Putamen (tissue), 1 donor: ENCODE measurements at places on chromosomes 5 and 9.

- no peak for DNase-seq
Measured at GRCh38 chr9:70533492-70533891, 119.0 kb upstream of the KLF9 start.

DNA sequence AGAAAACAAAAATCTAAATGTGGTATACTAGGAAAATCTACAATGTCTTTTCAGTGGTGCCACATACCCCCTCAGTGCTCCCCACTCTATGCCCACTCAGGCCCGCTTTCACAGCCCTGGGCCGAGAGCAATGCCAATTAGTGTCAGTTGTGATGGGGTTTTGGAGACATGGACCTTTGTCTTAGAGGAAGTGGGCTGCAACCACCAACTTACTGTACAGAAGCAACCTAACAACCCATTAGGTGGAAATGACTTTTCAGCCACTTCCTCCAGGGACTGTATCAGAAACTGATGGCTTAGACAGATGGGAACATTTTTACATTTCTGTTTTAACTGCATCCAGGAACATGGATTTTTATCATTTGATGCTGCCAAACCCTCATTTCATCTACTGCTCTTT is 268.0 kb downstream of the BNC2 start:
- DNase-seq: no peak

- no peak for DNase-seq
Measured at GRCh38 chr9:35293376-35293964, 131.7 kb downstream of the UNC13B start.

GRCh38 chr5:143536364-143536763 is 132.9 kb upstream of the NR3C1 start:
- no peak for DNase-seq

DNA sequence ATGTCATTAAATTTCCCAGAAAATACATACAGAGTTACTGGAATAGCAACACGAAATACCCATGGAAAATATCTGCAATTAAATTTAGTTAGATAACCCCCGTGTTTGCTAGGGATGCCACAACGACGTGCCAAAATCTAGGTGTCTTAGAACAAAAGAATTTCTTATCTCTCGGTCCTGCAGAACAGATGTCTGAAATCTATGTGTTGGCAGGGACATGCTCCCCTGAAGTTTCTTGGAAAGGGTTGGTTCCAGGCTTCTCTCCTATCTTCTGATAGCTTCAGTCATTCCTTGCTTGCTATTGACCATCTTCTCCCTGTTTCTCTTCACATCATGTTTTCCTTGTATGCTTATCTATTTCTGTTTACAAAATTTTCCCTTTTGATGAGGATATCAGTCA is 1067.0 kb downstream of the CDH18 start:
- DNase-seq: no peak

- DNase-seq: no peak
Measured at GRCh38 chr9:97502222-97502983, 937 bp downstream of the TMOD1 start.

DNA sequence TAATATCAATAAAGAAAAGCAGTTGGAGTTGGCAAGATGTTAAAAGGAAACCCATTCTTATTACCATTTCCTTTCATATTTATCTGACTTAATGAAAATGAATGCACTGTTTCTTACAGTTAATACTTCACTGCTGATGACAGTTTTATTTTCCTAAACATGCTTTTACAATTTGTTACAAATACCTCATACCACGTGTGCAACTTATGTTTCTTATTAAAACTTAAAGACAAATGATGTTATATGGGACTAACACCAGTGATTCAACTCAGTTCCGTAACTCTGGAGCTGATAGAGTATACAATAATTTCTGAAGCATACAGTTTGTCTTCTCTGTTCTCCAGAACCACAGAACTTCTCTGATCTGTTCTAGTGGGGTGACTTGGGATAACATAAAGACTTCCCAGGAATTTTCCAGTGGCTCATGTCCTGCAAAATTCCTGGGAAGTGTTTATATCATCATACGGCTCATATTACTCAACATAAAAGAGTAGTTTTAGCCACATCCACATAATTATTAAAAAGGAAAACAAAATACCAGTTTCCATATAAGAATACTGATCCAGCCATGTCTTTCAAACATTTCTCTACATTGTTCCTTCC is 1259.0 kb upstream of the C9orf72 start:
- no peak for DNase-seq

GRCh38 chr9:8857068-8857925 is 1057.7 kb upstream of the DMAC1 start:
- DNase-seq: no peak

DNA sequence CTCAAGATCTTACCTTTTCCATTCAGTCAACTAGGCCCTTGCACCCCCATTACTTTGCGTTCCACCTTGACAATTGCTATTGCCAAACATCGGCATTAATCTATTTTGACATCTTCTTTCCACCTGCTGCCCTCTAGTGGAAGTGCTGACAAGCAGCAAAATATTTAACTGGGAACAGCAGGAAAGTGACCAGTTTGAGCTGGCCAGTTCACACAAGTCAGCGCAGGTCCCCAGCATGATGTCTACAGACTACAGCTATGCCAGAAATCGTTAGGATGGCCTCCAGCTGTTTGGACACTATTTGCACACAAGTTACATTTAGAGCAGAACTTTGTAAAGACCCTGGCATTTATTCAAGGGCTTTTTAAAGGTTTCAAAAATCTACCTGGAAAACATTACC is 160.1 kb downstream of the GHR start:
- peak; percentile 26 for DNase-seq
